ENCODE measurements at places on chromosomes 2 and 18.

GRCh38 chr2:197893403-197894177, 89.2 kb downstream of the PLCL1 start:
- DNase-seq = no peak

- DNase-seq = peak; percentile 89
These were observed 41.9 kb upstream of the PTMA start for GRCh38 chr2:231666171-231667095.

DNA sequence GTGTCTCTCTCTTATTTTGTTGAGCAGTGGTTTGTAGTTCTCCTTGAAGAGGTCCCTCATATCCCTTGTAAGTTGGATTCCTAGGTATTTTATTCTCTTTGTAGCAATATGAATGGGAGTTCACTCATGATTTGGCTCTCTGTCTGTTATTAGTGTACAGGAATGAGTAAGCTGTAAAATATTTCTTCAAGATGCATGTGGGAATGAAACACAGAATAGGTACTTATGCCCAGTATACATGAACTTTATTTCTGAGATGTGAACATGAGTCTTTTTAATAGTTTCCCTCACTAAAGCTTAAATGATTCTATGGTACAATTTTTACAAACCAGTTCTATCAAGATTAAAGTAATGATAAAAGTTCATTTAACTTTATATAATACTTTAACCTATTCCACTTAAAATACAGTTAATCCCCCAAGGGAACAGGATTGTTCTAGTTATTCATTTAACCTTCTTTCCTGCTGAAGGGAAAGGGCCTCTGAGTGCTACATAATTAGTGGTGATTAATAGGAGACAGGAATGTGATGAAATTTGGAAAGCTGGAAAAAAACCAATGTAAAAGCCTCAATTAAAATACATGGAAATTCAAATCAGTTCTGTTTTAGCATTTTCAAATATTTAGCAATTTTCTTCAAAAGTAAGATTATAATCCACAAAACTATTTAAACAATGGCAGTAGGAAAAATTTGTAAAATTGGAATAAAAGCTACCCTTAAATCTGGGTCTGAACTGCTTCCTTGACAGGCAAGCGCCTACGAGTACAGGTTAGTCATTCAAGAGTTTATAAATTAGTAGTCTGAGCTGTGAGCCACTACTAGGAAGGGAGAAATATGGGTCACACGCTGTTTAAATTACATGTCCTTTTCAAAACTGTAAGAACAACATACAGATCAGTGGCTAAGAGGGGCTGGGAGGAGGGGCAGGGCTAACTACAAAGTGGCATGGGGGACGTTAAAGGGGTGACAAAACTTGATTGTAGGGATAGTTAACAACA, 28.9 kb downstream of the SPIRE1 start:
- no peak for DNase-seq

DNA sequence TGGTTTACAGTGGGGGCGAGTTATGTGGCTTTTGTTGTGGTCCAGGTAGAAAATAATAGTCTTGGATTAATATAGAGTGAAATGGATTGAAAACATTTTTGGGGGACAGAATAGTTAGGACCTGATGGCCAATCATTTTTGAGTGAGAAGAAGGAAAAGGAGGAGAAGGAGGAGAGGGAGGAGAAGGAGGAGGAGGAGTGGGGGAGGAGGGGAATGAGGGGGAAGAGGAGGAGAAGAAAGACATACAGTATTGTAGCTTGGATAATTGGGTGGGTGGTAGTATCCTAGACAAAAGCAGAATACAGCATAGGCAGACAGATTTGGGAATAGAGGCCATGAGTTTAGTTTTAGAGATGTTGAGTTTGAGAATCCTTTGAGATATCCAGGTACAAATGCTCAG, 101.6 kb downstream of the GATA6 start:
- DNase-seq = no peak

DNA sequence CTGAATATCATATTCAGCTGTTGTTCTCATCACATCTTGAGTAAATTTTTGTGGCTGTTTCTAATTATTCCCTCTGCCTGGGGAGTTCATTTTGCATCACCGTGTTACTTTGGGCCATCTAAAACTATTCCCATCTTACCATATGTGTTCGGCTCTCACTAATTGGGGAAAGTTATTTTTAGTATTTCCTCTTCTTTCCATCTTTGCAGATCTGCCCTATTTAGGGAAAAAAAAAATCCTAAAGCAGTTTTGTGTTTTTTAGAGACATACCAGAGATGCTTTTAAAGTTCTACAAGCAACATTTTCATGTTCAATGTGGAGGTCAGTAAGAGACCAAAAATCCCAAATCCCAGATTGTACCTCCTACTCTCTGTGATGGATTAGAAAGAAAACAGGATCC, 111.3 kb upstream of the NDUFV2 start:
- peak; percentile 50 for DNase-seq

DNA sequence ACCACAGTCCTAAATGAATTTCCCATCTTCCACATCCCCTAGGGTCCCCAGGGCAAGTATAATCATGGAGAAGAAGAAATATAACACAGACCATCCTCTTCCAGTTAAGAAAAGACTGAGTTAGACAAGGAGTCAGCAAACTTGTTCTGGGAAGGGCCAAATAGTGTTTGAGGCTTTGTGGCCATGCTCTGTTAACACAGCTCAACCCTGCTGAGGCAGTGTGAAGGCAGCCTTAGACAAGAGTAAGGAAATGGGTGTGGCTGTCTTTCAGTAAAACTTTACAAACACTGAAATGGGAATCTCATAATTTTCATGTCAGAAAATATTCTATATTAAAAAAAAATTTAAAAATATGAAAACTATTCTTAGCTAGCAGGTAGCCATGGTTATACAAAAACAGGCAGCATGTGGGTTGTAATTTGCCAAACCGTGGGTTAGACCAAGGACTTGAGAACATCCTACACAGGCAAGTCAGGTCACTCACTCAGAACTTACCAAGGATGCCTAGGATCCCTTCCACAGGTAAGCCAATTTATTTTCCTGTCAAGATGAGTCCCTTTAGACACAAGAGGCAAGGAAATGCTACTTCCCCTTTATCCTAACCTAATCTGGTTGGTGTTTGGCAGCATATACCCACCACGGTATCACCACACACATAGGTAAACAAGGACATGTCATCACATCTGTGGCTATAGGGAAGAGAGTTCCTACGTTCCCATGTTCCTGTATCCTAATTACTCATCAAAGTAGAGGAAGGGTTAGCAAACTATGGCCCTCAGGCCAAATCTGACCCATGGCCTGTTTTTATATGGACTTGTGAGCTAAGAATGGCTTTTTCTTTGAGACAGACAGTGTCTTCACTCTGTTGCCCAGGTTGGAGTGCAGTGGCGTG, 31.9 kb downstream of the C2orf74 start:
- no peak for DNase-seq

- DNase-seq = no peak
These were observed 598 bp upstream of the CEP68 start for GRCh38 chr2:65055422-65056214.

DNA sequence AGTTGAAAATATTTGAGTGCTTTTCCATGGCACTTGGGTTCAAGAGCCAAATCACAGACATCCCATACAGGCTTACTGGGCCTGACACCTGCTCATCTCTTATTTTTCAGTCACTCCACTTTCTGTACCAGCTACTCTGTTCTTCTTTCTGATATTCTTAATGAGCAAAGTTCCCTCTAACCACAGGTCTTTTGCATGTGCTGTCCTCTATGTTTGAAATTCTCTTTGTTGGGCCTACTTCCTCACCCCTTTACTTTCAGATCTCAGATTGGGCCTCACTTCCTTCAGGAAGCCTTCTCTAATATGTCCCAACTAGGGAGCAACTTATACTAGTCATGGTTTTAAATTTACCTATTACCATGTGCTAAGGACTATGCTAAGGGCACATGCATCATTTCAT, 81.8 kb upstream of the RBMS1 start:
- DNase-seq = no peak

- DNase-seq = no peak
These were observed 6.1 kb downstream of the MPV17 start for GRCh38 chr2:27316655-27317412.

DNA sequence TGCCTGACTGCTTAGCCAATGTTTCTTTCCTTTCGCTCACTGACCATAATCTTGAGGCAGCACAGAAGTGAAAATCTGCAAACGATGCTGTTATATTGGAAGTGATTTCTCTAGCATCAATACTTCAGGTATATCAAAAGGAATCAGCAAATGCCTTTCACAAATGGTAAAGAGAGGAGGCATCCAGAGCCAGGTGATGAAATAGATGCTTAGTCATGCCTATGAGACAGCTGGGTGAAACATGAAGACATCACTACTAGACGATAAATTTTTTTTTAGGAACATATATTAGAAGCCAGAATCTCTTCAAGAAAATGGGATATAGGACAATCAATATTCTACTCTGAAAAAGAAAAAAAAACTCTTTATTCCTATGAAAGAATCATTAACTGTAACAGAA, 249.2 kb upstream of the SLC39A10 start:
- DNase-seq = no peak

DNA sequence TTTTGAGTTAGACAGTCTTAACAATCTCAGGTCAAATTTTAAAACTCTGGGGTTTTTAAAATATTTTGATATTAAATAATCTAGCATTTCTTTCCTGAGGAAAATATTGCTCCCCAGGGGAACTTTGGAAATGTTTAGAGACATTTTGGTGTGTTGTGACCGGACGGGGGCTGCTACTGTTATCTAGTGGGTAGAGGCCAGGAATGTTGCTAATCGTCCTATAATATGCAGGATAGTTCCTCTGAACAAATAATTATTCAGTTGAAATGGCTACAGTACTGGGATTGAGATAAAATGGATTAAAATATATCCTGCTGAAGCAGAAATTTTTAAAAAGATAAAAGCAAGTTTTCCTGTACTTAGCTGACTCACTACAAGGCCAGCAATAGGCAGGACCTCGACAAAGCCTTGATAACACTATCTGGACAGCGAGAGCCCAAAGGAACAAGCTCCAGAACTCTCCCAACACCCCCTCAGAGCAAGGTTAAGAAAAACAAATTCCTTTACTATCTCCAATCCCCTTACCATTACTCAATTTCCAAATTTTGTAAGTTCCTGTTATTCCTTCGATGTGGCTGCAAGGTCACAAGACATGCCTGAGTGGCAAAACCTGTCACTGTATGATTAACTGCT, 1407.4 kb downstream of the SUCLG1 start:
- no peak for DNase-seq

- DNase-seq = no peak
These were observed 234.8 kb downstream of the SOX11 start for GRCh38 chr2:5926871-5927512.

GRCh38 chr2:31413862-31414550, 536 bp downstream of the XDH start:
- DNase-seq = no peak

- DNase-seq = peak; percentile 90
These were observed 119.3 kb upstream of the SIX2 start for GRCh38 chr2:45128580-45128997.

- no peak for DNase-seq
These were observed 1.0 kb downstream of the PLEK start for GRCh38 chr2:68366083-68366560.

DNA sequence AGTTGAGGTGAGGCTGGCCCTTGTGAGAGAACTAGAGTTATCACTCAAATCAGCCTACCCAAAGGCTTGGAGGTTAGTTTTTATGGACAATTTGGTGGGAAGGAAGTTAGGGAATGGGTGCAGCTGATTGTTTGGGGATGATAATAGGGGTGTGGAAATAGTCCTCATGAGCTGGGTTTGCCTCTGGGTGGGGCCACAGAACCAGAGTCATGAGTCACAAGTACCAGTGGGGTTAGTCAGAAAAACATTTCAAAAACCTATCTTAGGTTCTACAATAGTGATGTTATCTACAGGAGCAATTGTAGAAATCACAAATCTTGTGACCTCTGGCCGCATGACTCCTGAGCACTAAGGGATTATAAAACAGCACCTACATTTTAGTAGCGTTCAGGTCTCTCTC, 630.1 kb upstream of the PIK3C3 start:
- DNase-seq = no peak

DNA sequence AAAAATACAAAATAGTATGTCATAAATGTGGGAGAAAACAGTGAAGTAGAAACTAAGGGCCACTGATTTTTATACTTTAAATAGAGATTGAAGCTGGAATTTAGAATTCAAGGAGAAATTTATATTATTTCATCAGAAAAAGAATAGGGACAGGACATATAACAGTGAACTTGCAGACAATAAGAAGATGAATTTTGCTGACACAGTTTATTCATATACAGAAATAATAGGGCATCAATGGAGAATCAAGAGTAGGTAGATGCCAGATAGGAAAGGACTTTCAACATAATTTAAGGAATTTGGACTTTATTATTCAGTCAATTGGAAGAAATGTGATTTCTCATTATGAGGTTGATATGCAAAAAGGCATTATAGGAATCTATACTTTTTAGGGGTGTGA, 118.9 kb upstream of the HNMT start:
- no peak for DNase-seq

GRCh38 chr2:238929242-238930081, 81.6 kb downstream of the TWIST2 start:
- DNase-seq = no peak

DNA sequence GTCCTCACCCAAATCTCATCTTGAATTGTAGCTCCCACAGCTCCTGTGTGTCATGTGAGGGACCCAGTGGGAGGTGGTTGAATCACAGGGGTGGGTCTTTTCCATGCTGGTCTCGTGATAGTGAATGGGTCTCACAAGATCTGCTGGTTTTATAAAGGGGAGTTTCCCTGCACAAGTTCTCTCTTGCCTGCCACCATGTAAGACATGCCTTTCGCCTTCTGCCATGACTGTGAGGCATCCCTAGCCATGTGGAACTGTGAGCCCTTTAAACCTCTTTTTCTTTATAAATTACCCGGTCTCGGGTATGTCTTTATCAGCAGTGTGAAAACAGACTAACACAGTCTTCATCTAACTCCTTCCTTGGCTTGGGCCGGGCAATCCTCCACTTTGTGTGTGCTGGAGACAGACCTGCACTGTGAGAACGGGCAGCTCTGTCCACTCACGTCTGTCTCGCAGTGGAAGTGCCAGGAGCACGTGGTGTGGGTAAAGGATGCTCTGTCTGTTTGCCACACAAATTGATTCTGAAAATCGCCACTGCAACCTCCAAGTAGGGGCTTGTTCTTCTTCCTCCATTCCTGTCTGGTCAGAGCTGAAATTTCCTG, 47.6 kb upstream of the OTOS start:
- DNase-seq = no peak

DNA sequence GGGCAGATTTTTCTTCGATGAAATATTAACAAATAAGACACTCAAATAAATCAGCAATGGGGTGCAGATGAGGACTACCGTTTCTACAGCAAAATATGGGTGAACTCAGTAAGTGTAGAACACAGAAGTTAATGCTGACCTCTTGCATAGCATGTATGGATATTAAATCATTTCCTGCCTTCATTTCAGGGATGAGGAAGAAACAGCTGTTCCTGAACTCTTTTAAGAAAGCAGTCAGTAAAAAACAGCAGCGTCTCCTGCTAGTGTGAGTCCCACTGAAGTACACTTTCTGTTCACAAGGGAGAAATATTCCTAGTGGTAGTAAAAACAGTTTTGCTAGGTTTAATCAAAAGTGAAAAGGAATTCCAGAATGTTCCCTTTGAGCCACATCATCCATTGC, 379.0 kb downstream of the ZEB2 start:
- no peak for DNase-seq
